Activated B cell treated with CpG ODN at 0.5 μM for 24 hours (primary cell): ENCODE measurements at places on chromosomes 1 and 21. TPM values are rescaled to one million over a fixed set of nuclear protein-coding genes. Genes with fewer than 3 reads are reported as not detected.

- no peak for DNase-seq
Observed at GRCh38 chr1:33814166-33814565, 49.7 kb upstream of the HMGB4 start.

GRCh38 chr1:162147760-162148159 lies 78.3 kb downstream of the NOS1AP start:
- no peak for DNase-seq

DNA sequence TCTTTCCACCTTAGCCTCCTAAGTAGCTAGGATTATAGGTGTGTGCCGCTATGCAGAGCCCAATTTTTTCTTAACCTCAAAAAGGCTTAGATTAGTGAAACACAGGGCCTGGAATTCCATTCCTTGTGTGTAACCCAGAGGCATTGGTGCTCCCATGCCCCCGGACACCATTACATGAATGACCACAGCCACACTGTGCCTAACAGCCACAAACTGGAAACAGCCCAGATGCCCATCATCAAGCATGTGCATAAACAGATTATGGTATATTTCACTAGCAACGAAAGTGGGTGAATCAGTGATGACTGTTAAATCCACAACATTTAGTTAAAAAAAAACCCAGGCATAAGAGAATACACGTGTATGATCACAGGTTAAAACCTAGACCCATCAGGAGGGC lies 24.4 kb downstream of the ADAM30 start:
- no peak for DNase-seq

The LDLRAD2 gene
- total RNA-seq: 0.64 and 0.67 TPM in 2 replicates
